ENCODE measurements at places on chromosomes 7 and 10.

GRCh38 chr7:100077205-100077604, 4.3 kb downstream of the ZNF3 start:
- DNase-seq = no peak

DNA sequence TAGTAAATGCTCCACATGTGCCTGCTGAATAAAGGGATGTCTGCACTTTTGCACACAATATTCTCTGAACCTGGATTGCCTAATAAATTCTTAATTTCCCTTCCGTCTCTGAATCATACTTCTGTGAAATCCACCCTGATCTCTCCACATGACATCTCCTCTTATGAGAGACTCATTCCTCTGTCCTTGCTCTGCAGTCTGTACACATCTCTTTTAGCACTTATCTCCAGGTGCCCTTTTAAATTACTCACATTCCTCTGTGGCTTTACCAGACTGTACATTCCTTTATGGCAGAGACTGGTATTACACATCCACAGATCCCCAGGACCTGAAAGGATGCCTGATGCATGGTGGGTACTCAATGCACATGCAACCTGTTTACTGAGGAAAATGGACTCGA, 527.6 kb downstream of the PHTF2 start:
- DNase-seq = no peak

DNA sequence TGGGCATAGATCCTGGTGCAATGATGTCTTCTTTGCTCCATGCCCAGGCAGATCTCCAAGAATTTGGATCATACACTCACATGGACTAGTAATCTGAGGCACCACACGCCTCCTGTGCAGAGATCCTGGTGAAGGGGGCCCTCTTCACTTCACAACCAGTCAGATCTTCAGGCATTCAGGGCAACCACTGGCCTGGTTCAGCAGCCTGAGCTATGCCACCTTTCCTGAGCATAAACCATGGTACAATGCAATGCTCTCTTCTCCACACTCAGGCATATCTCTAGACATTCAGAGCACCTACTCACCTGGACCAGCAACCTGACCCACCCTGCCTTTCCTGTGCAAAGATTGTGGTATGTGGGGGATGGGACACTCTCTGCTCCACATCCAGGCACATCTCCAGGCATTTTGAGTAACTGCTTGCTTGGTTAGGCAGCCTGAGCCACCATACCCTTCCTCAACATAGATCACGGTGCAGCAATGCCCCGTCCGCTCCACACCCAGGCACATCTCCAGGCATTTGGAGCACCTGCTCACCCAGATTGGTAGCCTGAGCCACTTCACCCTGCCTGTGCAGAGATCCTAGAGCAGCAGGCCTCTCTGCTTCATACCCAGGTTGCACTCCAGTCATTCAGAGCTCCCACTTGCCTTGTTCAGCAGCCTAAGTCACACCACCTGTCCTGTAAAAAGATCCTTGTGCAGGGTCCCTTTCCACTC, 532.2 kb upstream of the STEAP1 start:
- no peak for DNase-seq

- DNase-seq = no peak
Observed at GRCh38 chr7:106655703-106656498, 5.1 kb downstream of the CCDC71L start.

GRCh38 chr10:3482200-3482993, 302.6 kb downstream of the KLF6 start:
- peak; percentile 24 for DNase-seq

DNA sequence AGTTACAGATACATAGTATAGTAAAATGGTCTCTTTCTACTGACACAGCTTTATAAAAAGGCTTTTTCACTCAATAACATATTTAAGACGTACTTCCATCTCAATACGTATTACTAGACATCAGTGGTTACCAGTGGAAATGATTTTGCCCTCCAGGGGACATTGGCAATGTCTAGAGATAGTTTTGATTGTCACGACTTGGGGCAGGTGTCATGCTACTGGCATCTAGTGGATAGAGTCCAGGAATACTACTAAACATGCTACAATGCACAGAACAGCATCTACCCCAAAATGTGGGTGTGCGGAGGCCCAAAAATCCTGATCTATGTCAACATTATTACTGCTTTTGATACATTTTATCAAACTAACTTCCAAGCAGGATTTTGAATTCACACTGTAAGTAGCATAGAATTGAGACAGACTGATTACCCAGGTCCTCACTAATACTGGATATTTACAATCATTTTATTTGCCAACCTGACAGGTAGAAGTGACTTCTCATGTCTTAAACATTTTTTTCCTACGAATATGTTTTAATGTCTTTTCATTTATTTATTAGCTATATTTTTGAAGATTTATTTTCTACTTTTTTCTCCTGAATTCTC, 53.8 kb downstream of the HGF start:
- no peak for DNase-seq

- DNase-seq = peak; percentile 11
Observed at GRCh38 chr10:13074563-13075451, 25.2 kb upstream of the OPTN start.

Data from NCI-H187 (cell line).